ENCODE measurements at places on chromosomes 2 and 18. TPM values are rescaled to one million over a fixed set of nuclear protein-coding genes. Genes with fewer than 3 reads are reported as not detected.

Gene CNNM4
- total RNA-seq = 8.3 TPM

Gene SCYGR3
- total RNA-seq = not detected

Gene ZNF521
- not detected for total RNA-seq

Gene MAIP1
- total RNA-seq = 22.3 TPM

Gene HNRNPA3
- 358 TPM for total RNA-seq

Gene ADCY3
- 73.3 TPM for total RNA-seq

Gene CTLA4
- 26.0 TPM for total RNA-seq

Gene TUBA3E
- total RNA-seq = not detected

Gene GRB14
- total RNA-seq = not detected

Gene ALPP
- total RNA-seq = not detected

Gene CROCC2
- not detected for total RNA-seq

Gene CHRNG
- not detected for total RNA-seq

Measured in T-helper 2 cell treated with Interferon-gamma antibody and Interleukin-4, amounts not matched to agents 100 ng/mL and 5 ng/mL, for 36 hours (primary cell).